NCI-H2107 (cell line): ENCODE measurements at places on chromosomes 1 and 21.

- no peak for DNase-seq
Observed at GRCh38 chr1:112297536-112297935, 98.5 kb upstream of the CTTNBP2NL start.

- DNase-seq, result no peak
Observed at GRCh38 chr1:77514921-77515776, 167.3 kb downstream of the ZZZ3 start.

GRCh38 chr1:59132295-59132694 lies 164.6 kb upstream of the FGGY start:
- no peak for DNase-seq

DNA sequence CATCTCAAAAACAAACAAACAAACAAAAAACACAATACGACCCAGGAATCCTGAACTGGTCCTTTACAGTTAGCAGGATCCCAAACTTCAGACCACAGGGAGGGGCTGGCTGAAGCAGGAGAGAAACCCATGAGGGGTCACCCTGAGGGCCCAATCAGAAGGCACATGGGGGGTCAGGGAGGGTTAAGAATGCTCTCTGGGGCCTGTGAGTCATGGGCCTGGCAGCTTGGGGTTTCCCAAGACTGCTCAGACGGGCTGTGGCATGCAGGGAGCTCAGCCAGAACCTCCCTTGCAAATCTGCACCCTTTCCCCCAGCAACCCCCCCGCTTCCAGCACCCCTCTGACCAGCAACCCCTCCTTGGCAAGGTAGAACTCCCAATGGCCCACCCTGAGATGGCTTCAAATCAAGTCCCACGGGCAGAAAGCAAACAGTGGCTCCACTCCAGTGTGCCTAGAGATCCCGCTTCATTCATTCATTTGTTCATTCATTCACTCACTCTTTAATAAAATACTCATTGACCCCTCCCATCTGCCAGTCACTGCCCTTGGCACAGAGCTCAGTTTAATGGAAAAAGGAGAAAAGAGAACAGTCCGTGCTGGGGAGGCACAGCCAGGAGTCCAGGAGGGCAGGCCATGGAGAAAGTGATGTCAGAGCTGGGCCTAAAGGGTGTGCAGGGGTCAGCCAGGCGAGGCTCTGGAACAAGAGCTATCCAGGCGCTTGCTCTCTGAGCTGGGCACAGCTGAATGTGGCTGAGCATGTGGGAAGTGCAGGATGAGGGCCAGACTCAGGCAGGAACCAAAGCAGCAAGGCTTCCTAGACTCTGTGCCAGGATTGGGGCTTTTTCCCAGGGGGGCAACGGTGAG lies 8.2 kb downstream of the UQCRHL start:
- DNase-seq, result no peak

- DNase-seq, result no peak
Observed at GRCh38 chr1:64848136-64848535, 103.3 kb downstream of the RAVER2 start.

DNA sequence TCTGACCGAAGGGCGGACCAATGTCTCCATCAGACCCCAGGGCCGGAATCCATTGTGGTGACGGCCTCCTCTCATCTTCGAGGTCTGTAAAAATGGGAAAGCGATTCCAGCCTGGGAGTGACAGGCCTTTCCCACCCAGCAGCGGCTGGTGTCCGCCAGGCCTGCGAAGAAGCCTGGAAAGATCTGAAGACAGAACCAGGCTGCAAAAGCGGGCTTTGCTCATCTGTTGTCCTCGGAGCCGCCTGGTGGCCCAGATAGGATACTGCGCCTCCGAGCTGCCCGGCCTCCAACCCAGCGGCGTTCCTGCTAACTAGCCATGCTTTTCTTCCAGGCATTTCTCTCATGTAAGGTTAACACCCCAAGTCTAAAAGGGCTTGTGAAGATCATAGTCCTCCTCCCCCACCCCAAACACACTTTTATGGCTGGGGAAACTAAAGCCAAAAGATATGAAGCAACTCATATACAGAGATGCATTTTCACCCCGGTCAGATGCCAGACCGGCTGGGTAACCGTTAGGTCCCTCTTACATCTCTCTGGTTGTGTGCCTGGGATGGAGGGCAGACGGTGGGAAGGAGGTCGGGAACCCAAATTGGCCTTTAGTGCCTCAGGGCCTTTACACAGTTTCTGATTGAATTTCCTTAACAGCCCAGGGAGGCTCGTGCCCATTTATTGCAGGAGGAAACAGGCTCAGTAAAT lies 1.9 kb upstream of the DHRS3 start:
- DNase-seq, result peak; percentile 51

DNA sequence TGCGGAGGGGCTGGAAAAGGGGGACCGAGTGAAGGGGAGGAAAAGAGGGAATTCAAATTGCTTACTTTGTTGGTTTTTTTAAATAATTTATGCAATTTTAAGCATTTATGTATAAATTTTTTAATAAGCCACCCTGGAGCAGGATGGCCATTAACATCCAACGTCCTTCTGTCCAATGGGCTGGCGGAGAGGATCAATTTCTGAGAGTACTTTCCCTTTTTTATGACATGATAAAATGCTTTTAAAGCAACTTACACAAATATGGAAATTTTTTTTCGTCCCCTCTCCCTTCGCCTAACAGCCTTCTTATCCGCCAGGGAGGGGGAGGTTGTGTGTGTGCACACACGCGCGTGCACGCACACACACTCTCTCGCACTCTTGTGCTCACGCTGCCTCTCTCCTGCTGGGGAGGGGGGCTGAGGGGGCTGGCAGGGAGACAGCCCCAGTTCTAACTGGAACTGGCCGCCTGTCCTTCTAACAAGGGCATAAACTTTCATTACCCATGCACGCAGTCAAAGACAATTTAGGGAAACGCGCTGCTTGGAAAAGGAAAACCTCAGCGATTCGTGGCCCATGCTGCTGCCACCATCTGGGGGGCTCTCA lies 123.2 kb downstream of the CASZ1 start:
- DNase-seq, result no peak

DNA sequence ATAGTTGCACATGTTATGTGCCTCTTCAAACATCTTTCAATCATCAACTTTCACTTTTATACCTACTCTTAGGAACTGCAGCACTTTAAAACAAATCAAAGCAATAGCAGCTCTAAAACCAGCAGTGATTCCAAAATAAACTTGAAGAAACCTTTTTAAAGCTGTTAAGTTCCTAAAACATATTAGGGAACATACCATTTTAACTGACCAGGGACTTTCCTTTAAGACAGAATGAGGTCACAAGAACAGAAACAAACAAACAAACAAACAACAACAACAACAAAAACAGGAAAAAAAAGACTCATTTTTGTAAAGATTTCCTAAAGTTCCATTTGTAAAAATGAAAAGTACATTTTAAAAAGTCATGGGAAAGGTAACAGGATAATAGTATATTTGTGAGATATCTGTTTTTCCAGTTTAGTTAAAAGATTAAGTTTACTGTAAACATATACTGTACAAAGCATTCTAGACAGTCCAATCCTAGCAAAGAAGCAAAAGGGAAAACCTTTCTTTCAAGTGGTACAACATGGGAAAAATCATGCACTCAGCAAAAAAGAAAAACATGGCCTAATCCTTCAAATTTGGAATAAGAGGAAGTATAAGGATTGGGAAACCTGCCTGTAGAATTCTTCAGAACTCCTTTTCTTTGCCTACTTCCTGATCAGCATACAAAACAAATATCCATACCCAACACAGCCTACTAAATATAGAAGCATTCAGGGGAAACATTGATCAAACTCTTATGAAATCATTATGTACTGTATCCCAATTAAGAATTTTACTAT lies 45.5 kb downstream of the EPS15 start:
- no peak for DNase-seq

GRCh38 chr1:112508278-112509004 lies at the start of gene WNT2B:
Gene WNT2B, plus strand, starts transcription at chr1:112508965. Its CDS starts 298 bp downstream, at chr1:112509263.
- no peak for DNase-seq

- no peak for DNase-seq
Observed at GRCh38 chr1:55589671-55590297, 374.6 kb upstream of the USP24 start.

DNA sequence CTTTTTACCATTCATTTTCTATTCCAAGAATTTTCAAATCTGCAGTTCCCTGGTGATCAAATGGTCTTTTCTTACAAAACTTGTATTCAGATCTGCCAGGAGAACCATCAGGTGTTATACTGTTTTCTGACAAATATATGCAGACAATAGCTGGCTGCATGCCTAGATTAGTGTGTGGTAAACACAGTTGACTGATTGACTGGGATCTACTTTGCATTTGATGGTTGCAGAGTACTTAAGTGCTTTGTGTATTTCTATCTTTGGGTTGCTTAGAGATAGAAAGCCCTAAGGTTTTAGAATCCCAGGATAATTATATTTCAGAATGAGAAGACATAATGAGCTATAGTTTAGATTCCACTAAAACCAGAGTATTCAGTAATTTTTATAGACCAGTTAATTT lies 102.0 kb upstream of the CHODL start:
- no peak for DNase-seq

DNA sequence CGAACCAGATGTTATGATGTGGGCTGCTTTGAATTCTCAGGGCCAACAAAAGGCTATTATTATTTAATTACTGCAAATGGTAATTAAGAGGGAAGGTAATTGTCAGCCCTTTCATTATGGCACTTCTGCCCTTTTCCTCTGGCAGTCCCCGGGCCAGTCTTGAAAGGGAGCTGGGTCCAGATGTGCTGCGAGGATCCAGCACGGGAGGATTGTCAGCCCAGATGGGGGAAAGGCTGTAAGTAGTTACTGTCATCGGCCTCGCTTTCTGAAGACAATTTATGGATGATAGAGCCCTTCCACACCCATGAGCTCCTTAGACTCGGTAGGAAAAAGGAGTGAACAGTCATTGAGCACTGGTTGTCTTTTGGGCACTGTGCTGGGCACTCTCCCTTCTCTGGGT lies 8.7 kb upstream of the ZNF362 start:
- no peak for DNase-seq

- no peak for DNase-seq
Observed at GRCh38 chr1:2415337-2415736, 3.0 kb upstream of the PEX10 start.

DNA sequence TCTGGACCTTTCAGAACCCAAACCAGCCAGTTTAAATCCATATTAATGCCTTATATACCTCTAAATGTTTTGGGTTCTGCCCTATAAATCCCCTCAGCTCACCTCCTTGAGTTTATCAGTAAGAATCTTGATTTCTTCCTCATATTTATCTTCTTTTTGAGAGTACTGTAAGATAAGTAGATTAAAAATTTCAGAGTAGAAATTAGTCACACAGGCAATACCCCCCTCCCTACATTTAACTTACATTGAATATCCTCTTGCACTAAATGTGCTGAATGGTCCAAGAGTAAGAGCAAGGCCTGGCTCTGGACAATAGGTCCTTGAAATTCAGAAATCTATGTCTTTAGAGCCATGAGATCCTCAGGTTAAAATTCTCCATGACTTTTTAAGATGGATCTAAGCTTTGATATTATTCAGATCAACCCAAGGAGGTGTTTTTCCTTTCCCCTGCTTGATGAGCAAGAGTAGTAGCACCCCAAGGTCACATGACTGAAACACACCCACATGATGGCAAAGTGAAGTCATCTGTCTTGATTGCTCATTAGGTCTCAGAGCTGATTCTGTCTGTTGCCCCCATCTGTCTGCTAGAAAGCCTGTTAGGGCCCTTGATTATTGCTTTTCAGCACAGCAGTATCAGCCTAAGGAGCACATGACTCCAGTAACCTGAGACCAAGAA lies 15.8 kb upstream of the NUP210L start:
- DNase-seq, result no peak

DNA sequence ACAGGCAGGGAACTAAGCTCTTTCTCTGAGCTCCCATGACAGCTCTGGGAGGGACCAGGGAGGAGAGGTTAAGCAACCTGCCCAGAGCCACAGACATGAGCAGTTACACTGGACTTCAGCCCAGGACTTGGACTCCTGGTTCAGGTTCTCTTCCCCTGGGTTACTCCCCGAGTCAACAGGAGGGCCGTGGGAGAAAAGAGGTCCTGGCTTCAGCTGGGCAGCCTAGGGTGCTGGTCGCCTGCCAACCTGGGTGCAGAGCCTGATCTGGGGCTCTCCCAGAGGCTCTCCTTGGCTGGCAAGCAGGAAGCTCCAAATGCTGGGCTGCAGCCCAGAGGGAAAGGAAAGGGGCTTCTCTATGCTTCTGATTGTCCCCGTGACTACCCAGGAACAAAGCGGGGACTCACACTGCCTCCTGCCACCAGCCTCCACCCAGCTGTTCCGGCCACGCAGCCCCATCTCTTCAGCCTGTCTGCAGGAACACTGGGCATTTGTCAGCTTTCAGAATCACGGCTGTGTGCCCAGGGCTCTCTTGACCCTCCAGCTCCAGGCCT lies 141.8 kb downstream of the HIVEP3 start:
- no peak for DNase-seq

- no peak for DNase-seq
Observed at GRCh38 chr1:214102907-214103306, 115.1 kb downstream of the PROX1 start.
